ENCODE measurements at places on chromosomes 3 and 15.

DNA sequence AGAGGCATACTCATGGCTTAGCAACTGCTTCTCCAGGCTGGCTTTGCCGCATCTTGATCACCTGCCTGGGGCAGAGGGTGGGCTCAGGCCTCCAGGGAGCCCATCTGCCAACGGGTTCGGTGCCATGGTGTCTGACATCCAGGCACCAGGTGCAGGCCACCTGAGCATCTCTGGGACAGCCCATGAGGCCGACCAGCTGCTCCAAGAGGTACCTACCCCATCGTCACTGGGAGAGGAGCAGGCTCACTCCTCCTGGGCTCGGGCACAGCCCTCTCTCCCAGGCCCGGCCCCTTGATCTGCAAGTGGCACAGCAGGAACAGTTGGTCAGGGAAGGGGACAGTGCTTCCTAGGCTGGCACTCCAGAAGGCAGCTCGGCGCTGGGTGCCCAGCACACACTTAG is 21.9 kb downstream of the TPRA1 start:
- DNase-seq, result no peak

GRCh38 chr15:70902107-70902506 is 9.5 kb downstream of the LRRC49 start:
- no peak for DNase-seq

GRCh38 chr3:54758461-54758860 is 169.4 kb downstream of the LRTM1 start:
- no peak for DNase-seq

GRCh38 chr3:44280077-44280476 is 38.4 kb downstream of the TOPAZ1 start:
- no peak for DNase-seq

DNA sequence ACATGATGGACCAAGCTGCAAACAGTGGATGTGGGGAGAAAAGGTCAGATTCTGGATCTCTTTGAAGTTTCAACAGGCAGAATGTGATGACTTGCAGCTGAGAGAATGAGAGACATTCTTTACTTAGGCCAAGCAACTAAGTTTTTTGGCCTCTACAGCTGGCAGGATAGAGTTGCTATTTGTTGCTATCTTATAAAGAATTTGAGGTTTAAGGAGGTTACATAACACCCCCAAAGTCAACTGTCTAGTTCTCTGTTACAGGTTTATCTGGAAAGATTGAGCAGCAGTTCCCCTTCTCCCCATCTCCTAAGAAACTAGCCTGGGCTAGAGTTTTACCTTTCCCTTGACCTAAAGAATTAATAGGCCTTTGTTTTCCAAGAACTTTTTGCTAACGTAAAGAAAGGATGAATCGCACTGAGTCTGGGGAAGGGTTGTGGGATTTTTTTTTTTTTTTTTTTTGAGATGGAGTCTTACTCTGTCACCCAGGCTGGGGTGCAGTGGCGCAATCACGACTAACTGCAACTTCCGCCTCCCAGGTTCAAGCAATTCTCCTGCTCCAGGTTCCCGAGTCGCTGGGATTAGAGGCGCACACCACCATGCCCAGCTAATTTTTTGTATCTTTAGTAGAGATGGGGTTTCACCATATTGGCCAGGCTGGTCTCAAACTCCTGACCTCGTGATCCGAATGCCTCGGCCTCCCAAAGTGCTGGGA is 26.6 kb upstream of the SLMAP start:
- no peak for DNase-seq

- DNase-seq, result no peak
These were observed 1.4 kb upstream of the GPR156 start for GRCh38 chr3:120286465-120286864.

DNA sequence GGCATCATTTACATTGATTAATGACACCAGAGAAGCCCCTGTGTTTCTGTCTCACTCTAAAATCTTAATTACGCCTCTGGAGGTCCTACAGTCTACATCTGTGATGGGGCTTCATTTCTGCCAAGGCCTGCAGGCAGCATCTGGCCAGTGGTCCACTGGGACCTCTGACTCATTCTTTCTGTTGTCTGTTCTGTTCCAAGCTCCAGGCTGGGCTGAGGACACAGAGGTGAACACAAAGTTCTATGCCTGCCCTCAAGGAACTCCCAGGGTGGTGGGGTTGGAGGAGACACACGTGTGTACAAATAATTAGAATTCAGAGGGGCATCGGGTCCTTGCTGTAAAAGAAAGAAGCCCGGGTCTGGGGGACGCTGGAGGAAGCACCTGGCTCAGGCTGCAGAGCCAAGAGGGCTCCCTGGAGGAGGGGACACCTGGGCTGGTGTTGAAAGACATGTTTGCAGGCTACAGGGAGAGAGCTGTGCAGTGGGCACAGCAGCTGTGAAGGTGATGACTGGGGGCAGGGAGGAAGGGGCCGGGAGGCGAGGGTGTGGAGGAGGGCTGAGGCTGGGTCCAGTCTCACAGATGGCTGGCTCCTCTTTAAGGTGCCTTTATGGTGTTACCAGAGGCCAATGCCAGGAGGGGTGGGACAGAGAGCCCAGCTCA is 103.3 kb upstream of the PRR23E start:
- DNase-seq, result no peak

DNA sequence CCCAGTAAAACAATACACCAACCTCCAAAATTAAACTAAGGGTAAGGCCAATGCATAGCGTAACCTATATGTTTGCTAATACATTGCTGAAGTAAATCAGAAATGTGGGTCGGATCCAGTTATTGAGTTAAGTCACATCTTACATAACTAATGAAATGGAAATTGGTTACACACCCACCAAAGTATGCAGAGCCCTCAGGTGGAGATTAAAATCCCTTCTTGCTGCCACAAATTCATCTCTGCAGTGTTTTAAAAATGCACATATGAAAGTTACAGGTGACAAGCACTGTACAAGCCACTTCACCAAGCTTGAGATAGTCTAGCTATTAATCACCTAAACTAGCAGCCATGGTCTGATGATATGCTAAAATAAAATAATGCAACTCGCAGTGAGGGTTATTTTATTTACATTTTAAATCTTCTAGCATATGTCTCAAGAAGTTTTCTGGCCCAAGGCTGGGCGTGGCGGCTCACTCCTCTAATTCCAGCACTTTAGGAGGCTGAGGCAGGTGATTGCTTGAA is 130.6 kb downstream of the AQP9 start:
- DNase-seq, result no peak

DNA sequence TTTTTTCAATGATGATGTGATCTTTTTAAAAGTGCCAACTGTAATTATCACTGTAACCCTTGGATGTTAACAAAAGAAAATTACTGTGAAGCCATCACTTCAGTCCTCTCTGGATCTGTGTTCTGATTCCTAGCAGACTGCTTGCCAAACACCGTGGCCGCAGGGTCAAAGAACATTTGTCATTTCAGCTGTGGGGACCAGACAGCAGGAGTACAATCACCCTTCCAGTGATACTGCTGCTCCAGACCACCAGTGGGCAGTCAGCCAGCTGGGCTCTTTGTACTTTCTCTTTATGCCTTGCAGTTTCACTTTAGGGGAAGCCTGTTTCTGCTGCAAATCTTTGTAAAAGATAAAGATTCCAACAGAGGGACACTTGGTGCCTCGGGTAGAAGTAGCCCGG is 770.0 kb downstream of the GRM7 start:
- DNase-seq, result no peak

- no peak for DNase-seq
These were observed 301.8 kb upstream of the MCTP2 start for GRCh38 chr15:93929375-93930094.

DNA sequence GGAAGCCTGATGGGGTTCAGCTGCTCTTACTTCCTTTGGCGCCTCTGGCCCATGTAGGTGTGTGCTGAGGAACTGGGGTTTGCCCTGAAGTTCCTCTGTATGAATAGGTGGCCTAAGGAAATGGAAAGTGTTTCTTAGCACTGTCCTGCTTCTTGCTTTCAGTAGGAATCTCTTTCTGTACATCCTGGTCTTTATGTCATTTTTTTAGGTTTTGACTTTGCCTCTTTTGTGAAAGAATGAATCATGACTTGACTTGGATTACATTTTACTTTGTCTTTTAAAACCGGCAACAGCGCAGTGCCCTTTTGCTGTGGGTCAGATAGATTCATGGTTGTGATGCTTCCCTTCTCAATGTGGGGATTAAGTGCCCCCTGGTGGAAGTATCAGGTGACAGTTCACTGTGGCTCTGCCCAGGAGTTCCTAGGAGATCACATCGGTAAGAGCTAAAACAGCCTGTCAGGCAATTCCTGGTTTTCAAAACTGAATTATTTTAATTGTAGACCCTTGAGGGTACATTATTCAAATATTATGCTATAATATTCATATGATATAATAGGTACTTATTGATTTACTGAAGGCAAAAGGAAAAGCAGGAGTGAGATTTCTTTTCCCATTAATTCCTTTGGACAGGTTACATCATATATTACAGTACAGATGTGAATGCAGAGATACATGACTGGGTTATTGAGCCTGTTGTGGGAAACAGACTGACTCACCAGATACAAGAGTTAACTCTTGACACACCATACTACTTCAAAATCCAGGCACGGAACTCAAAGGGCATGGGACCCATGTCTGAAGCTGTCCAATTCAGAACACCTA is 95.4 kb downstream of the HCN4 start:
- DNase-seq, result no peak

GRCh38 chr3:160090653-160091052 is 102.0 kb downstream of the IL12A start:
- DNase-seq, result no peak

GRCh38 chr3:150945226-150946032 is 27.1 kb downstream of the CLRN1 start:
- DNase-seq, result no peak

- no peak for DNase-seq
These were observed 327.4 kb downstream of the EPHA3 start for GRCh38 chr3:89434621-89435380.

DNA sequence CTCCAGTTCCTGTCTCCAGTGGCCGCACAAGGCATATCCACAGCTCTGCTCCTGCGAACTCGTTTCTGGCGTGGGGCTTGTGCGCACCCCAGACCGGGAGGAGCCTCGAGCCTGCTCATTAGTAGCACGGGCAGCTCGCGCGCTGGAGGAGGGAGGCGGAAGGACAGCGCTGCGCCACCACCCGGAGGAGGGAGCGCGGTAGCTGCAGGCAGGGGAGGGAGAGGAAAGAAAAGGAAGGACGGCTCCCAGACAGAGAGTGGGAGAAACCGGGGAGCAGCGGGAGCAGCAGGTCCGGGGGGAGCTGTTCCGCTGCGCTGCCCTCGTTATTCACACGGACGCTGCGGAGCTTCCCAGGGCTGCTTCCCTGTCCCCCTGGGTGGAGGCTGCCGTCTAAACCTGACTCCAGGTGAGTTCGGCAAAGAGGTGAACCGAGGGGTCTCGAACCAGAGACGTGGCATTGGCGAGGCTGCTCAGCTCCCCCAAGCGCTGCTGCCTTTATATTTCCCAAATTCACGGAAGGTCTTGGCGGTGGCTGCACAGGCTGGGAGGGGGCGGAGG is 121.3 kb upstream of the ZNF717 start:
- DNase-seq, result no peak

- DNase-seq, result no peak
These were observed 58.5 kb downstream of the SHQ1 start for GRCh38 chr3:72789786-72790185.
